WTC11 (cell line): ENCODE measurements at places on chromosomes 5 and 9. TPM values are rescaled to one million over a fixed set of nuclear protein-coding genes. Genes with fewer than 3 reads are reported as not detected.

MEIKIN gene
- total RNA-seq: not detected in 3 replicates

LCN2 gene
- 1.0 to 3.0 TPM (median 1.3 TPM) in 3 replicates for total RNA-seq

ACSL6 gene
- 2.6 to 4.8 TPM (median 3.7 TPM) in 3 replicates for total RNA-seq

CTNND2 gene
- 8.6 to 11.9 TPM (median 10.4 TPM) in 3 replicates for total RNA-seq

HRH2 gene
- 9.3 to 12.7 TPM (median 12.2 TPM) in 3 replicates for total RNA-seq

CNTLN gene
- total RNA-seq: 12.2 to 13.4 TPM (median 12.7 TPM) in 3 replicates

POU5F2 gene
- 0.13 to 0.23 TPM (median 0.16 TPM) in 3 replicates for total RNA-seq

LCN1 gene
- not detected in 3 replicates for total RNA-seq

FLT4 gene
- 11.0 to 12.7 TPM (median 12.4 TPM) in 3 replicates for total RNA-seq

ZNF300 gene
- total RNA-seq: 14.3 to 17.9 TPM (median 15.8 TPM) in 3 replicates

C5orf34 gene
- total RNA-seq: 7.3 to 9.7 TPM (median 9.4 TPM) in 3 replicates

S1PR3 gene
- 5.9 to 7.1 TPM (median 6.3 TPM) in 3 replicates for total RNA-seq

IFNA21 gene
- not detected in 3 replicates for total RNA-seq

SPATA31D4 gene
- total RNA-seq: not detected in 3 replicates

KCNV2 gene
- total RNA-seq: not detected in 3 replicates

PCDHB10 gene
- total RNA-seq: 1.4 to 1.9 TPM (median 1.7 TPM) in 3 replicates

ZCCHC7 gene
- total RNA-seq: 25.6 to 30.1 TPM (median 27.2 TPM) in 3 replicates

ZNF462 gene
- 101 to 121 TPM (median 103 TPM) in 3 replicates for total RNA-seq

TSLP gene
- 0.73 to 1.1 TPM (median 0.87 TPM) in 3 replicates for total RNA-seq

UBE2D2 gene
- 183 to 204 TPM (median 184 TPM) in 3 replicates for total RNA-seq

C5 gene
- 0.57 to 0.71 TPM (median 0.62 TPM) in 3 replicates for total RNA-seq

TRIP13 gene
- 31.4 to 35.0 TPM (median 33.7 TPM) in 3 replicates for total RNA-seq

CCDC183 gene
- 1.7 to 2.1 TPM (median 2.0 TPM) in 3 replicates for total RNA-seq

SH3RF2 gene
- total RNA-seq: 0.83 to 1.6 TPM (median 0.98 TPM) in 3 replicates

SLC24A2 gene
- 5.6 to 8.0 TPM (median 7.1 TPM) in 3 replicates for total RNA-seq

BHMT2 gene
- 0.11 to 0.27 TPM in 2 of 3 replicates, not detected in the other for total RNA-seq

FBP1 gene
- total RNA-seq: 5.7 to 6.4 TPM (median 5.8 TPM) in 3 replicates

INSL6 gene
- total RNA-seq: not detected in 3 replicates

FAM153A gene
- 1.7 to 6.0 TPM (median 5.2 TPM) in 3 replicates for total RNA-seq

IFNA10 gene
- not detected in 3 replicates for total RNA-seq
